Endodermal cell (in vitro differentiated cells): ENCODE measurements at places on chromosomes 12 and 14.

DNA sequence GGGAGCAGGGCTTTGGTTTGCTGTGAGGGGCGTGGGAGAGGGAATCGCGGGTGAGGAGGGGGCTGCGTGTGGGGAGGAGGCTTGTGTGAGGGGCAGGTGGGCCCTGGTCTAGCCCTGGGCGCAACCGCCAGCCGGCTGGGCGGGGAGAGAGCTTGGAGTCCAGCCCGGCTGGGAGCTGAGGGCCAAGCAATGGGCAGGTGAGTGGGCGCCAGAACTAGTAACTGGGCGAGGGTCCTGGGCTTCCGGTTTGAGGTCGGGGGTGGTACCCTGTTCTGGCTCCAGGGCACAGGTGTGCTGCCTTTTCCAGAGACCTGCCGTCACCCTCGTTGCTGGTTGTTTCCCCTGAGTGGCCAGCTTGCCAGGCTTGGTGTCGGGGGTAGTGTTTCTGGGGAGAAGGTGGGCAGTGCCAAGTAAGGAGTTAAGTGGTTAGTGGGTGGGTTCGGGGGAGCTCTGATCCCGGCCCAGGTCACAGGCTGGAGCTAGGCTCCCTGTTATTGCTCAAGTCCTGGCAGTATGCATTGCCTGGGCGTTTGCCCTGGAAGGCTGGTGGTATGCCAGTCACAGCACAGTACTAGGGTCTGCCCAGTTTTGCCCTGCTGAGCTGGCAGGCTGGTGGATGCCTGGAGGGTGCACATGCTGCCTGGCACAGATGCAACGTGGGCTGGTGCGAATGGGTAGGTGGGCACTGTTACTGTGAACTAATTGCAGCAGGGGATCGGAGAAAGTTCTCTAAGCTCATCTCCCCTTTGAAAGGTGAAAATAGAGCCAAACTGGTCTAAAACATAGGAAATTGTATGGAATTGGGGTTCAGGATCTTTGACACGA lies 683 bp downstream of the CIPC start:
- DNase-seq, result no peak

DNA sequence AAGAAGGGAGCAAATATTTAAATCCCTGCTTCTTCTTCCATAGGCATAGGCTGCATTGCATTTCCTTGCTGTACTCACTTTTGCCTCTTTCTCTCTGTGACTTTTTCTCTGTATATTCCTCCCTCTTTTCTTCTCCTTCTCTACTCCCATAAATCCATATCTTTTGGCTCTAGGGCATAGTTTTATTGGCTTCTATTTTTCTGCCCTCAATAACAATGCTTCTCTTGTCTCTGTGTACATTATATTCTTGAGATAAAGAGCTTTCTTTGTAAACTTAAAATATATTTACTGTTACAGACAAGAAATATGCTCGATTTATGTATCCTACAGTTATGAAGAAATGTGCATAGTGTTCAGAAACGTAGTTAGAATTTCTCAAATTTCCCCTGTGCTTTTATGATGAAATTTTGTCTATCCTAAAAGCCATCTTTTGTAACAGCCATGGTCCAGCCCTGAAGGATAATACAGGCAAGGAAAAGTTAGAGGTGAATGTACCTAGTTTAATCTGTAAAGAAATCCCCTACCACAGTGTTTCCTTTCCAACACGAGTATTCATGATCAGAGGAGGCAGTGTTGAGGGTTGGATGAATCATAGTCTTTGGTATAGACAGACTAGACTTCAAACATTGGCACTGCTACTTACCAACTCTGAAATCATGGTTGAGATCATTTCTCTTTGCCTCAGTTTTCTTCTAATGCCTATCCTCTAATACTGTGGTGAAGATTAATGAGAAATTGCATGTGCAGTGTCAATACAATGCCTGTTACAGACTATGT lies 173.3 kb upstream of the FAR2 start:
- DNase-seq, result no peak

DNA sequence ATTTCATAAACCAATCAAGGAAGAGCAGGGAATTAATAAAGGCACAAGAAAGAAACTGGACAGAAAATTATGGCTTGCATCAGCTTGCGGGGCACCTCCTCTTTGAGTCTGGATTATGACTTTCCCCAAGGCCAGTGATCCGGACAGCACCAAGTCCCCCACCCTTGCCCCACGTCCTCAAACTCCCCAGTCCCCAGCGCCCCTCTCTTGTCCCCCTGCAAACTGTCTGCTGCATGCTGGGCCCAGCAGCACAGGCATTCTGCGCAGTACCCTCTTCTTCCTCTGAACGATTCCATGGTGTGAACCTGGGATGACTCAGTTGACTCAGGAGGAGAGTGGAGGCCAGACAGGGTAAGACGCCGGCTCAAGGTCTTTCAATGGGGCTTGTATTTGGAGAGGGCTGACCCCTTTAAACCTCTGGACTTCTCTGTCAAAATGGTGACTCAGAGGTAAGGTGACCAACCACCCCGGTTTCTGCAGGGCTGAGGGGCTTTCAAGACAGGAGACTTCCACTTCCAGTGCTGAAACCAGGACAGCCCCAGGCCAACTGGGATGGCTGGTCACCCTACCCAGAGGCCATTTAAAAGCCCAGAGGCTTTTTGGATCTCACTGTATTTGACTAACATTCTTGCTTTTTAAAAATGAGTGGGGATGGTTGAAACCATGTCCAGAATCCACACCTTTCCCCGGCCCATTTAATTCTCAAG lies 13.5 kb downstream of the C14orf132 start:
- no peak for DNase-seq

DNA sequence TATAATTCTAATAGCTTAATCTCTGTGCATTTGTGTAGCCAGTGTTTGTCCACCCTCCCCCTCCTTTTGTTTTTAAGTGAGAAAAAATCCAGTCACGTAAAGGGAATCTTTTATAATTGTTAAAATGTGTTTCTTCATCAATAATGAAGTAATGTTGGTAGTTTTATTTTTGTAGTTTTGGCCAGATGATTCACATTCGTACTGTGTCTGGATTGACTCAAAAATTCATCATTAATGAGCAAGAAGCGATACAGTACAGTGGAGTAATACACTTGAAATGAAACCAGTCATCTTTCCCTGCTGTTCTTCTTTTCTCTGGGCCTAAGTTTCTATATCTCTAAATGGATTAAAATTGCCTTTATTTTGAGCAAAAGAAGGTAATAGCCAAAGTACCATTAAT lies 86.5 kb downstream of the SRGAP1 start:
- DNase-seq, result no peak

GRCh38 chr14:22003461-22003860 lies 329.8 kb upstream of the OR4E1 start:
- DNase-seq, result no peak
